ENCODE measurements at places on chromosomes 2 and 18.

DNA sequence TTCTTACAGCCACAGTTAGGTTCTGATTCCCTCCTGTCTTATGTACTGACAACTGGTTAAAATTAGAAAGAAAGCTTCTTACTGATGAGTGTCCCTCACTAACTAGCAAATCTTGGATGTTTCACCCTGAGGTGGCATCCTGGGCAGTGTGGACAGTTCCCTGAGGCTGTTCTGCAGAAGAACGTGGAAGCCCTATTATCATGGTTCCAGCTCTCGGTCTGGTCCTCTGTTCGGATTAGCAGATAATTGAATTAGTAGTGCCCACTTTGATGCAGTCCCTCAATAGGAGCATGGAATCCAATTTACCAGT, 381.7 kb upstream of the NT5C1B start:
- no peak for DNase-seq

- DNase-seq, result no peak
Observed at GRCh38 chr2:180739070-180739469, 241.3 kb upstream of the UBE2E3 start.

GRCh38 chr2:47072018-47072691, 83.0 kb downstream of the STPG4 start:
- DNase-seq, result no peak

DNA sequence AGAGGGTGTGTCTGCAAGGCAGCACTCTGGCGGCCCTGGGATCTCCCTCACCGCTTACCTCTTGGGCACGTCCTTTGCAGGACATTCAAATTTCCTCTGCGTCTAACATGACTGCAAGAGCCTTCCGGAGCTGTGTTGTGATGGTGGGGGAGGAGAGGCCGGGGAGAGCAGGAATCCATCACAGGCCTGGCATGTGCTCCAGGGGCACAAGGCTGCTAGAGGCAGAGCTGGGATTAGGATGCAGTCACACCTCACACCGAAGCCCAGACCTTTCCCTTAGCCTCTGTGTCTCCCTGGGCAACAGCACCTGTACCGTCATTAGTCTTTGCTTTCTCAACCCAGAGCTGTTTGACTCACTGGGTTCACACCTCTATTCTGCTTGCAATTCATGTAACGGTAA, 111.3 kb downstream of the CMPK2 start:
- no peak for DNase-seq

DNA sequence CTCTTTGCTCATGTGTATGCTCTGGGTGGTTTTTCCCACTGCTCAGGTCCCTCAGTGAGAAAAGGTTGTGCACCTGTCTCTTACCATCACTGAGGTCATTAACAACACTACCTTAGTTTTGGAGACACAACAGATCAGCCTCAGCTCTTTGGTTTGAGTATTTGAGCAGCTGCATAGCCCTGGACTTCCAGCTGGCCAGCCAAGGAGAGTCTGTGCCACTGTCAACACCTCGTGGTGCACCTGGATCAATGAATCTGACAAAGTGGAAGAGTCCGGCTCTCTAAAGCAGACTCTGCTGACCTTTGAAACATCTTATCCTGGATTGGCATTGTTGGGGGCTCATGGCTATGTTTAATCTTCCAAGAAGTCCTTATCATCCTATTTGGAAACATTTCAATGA, 30.0 kb downstream of the SERPINB8 start:
- DNase-seq, result no peak

DNA sequence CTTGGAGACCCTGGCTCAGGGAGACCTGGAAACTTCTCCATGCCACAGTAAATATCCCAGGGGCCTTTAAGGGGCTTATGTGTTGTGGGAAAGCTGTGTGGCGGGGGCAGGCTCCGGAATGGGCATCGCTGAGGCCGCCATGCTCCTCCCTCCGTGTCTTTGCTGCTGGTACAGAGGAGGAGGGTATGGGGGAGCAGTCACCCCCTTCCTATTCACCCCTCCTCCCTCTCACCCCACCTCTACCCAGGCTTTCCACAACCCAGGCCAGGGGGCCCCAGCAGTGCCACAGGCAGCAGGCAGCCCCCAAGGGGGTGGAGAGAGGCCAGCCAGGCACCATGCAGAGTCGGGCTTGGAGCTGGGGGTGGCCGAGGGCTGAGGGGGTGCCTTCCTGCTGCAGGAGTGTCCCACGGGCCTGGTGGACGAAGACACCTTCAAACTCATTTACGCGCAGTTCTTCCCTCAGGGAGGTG, 28.0 kb upstream of the FAHD2A start:
- no peak for DNase-seq

GRCh38 chr18:41789001-41789400, 166.0 kb upstream of the PIK3C3 start:
- no peak for DNase-seq

GRCh38 chr2:1606421-1607235, 137.7 kb downstream of the PXDN start:
- no peak for DNase-seq

- no peak for DNase-seq
Observed at GRCh38 chr2:27216416-27217137, 592 bp upstream of the CAD start.

DNA sequence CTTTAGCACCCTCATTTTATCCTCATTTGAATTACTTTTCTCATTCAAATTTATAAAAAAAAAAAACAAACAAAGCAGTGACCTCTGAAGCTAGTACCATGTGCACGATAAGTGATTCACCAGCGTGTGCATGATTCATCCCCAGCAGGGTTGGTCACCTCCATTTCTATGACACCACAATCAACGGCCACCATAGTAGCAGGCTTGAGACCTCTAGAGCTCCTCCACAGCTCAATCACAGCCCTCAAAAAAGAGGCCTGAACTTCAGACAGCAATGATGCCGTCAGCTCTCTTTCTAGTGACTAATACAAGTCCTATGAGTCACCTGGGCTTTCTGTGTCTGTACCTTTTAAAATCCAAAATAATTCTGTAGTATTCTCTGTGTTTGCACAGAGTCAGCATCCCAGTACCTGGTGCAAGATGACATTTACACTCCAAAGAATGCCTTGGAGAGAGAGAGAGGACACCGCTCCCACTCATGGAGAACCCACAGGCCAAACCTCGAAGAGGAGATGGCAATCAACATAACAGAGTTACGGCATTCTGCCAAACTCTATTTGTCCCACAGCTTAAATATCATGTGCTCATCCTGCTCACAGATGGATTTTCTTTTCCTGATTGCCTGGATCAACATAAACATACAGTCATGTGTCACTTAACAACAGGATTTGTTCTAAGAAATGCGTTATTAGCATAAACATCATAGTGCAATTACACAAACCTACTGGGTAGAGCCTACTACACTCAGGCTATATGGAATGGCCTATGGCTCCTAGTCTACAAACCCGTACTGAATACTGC, 58.7 kb downstream of the L3MBTL4 start:
- no peak for DNase-seq

- DNase-seq, result no peak
Observed at GRCh38 chr2:45879406-45879805, 227.9 kb downstream of the PRKCE start.

DNA sequence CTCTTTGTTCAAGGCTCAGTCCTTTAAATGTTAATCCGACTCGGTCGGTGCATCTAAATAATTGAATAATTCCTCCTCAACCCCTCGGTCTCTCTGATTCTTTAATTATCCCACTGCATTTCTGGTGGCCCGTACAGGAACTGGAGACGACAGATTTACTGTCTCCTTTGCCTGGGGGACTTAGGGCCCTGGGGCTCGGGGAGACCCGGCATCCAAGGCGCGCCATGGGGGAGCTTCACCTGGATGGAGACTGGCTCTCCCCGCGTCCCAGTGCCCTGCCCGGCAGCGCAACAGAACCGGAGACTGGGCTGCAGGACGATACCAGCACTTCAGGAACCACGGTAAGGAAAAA, 47.7 kb upstream of the SELENOI start:
- DNase-seq, result no peak

DNA sequence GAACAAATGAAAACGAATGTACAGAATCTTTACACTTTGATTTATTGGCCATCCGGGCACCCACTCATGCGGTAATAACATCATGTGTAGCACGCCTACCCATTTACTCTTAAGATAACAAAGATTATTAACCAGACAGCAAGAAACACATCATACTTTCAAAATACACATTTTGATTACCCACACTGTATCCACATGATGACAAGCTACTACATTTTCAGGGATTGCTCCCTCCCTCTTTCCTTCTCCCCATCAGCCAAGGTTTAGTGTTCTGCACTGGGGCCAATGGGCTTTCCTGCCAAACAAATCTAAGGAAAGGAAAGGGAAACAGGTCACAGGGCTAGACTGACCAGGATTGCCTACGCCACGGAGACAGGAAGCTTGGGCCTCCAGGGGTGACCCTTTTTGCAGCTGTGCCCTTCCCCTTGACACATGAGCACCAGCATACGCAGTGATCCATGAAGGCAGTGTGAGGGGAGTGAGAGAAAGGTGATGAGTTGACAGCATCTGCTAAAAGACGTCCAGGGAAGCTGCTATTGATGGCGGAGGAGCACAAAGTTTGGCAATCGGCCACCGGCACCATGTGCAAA, 76.5 kb downstream of the ZNF521 start:
- no peak for DNase-seq

DNA sequence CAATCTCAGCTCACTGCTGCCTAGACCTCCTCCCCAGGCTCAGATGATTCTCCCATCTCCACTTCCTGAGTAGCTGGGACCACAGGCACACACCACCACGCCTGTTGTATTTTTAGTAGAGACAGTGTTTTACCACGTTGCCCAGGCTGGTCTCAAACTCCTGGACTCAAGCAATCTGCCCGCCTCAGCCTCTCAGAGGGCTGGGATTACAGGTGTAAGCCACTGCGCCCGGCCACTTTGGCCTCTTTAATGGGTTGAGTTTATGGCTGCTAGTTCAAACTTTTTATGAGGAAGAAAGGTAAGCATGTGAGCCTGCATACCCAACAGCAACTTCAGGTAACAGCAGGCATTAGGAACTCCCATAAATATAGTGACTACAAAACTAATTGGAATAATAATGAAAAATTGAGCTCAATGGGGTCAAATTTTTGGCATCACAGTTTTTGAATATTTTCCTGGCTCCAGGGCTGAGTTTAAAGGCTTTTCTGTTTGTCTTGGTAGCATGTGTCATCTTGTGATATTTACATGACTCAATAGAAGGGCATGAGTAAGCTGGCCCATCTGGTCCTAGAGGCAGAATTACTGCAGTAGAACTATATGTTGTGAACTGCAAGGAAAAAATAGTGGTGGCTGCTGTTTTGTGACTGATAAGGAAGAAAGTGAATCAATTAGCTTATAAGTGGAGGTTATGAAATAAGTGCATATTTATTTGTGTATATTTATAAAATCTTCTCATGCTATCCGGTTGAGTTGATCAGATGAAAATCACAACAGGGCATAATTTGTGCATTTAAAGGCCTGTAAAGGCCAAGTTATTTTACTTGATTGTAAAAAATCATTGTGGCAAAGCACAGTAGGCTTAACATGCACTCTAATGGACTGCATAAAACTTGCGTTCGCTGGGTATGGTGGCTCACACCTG, 24.8 kb downstream of the GALM start:
- DNase-seq, result peak; percentile 84

Data from AG04450 (cell line).